Stimulated activated CD4-positive, alpha-beta T cell treated with anti-CD3 and anti-CD28 coated beads, Interleukin-1b, Interleukin-23, amount 100 ng/mL, for 4 hours (primary cell): ENCODE measurements at places on chromosomes 4 and X.

- no peak for DNase-seq
Measured at GRCh38 chr4:68885545-68885944, 66.1 kb downstream of the UGT2A3 start.

GRCh38 chr4:115325836-115326235, 212.4 kb upstream of the NDST4 start:
- DNase-seq = no peak

DNA sequence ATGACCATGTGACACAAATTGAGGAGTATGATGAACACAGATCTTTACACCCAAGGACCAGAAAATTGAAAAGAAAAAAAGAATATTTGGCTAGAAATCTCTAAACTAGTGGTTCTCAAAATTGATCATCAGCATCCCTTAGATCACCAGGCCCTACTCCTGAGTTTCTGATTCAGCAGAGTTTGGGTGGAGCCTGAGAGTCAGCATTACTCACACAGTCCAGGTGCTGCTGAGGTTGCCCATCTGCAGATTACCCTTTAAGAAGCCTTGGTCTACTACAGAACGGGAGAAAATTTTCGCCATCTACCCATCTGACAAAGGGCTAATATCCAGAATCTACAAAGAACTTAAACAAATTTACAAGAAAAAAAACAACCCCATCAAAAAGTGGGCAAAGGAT, 182.8 kb downstream of the MOSPD2 start:
- DNase-seq = no peak

DNA sequence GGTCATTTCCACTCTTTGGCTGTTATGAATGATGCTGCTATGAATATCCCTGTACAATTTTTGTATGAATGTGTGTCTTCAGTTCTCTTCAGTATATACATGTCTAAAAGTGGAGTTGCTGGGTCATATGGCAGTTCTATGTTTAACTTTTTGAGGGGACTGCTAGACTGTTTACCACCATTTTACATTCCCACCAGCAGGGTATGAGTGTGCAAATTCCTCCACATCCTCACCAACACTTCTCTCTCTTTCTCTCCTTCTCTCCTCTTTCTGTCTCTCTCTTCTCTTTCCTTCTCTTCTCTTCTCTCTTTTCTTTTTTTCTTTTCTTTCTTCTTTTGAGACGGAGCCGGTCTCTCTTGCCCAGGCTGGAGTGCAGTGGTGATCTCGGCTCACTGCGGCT, 7.8 kb downstream of the WWC2 start:
- no peak for DNase-seq

DNA sequence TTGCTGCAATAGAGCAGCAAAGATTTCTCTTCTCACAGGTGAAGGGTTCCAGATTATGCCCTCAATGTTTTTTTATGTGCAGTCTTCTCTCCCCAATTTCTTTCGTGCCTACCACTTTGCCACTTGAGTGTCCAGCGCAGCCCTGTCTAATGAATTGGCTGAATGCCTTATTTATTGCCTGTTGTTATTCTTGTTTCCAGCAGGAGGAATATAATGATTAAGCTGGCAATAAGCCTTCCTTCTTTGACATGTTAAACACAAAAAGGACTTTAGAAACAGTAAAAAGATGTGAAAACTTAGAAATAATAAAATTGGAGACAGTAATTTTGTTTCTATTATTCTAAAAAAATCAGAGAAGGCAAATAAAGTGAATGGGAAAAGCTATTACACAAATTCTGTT, 34.6 kb upstream of the FRAS1 start:
- no peak for DNase-seq

GRCh38 chr4:147477439-147477838, 3.5 kb upstream of the EDNRA start:
- DNase-seq = no peak

DNA sequence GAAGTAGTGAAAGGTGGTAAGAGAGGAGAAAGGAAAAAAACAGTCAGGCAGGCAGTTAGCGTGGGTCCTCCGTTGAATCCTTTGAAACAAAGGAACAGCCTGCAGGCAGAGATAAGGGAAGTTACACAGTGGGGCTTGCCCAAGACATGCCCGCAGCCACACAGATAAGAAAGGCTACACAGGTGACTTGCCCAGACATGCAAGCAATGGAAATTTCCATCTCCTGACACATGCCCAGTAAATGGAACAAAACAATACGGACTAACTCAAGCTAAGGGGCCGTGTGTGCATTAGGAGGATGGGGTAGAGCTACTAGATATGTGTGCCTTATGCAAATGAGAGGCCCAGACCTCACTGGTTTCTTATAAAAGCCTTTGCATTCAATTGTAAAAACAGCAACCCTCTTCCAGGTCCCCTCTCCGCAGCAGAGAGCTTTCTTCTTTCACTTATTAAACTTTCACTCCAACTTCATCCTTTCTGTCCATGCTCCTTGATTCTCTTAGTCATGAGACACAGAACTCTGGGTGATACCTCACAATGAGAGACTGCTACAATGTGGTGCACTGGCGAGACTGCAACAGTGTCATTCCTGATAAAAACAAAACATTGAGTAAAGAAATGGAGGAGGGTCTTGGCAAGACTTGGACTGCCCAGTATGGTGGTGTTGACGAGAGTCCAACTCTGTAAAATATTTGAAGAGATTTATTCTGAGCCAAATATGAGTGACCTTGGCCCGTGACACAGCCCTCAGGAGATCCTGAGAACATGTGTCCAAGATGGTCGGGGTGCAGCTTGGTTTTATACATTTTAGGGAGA, 997.4 kb upstream of the PRKX start:
- no peak for DNase-seq

- no peak for DNase-seq
Measured at GRCh38 chr4:88985088-88985773, 71.8 kb downstream of the FAM13A start.

DNA sequence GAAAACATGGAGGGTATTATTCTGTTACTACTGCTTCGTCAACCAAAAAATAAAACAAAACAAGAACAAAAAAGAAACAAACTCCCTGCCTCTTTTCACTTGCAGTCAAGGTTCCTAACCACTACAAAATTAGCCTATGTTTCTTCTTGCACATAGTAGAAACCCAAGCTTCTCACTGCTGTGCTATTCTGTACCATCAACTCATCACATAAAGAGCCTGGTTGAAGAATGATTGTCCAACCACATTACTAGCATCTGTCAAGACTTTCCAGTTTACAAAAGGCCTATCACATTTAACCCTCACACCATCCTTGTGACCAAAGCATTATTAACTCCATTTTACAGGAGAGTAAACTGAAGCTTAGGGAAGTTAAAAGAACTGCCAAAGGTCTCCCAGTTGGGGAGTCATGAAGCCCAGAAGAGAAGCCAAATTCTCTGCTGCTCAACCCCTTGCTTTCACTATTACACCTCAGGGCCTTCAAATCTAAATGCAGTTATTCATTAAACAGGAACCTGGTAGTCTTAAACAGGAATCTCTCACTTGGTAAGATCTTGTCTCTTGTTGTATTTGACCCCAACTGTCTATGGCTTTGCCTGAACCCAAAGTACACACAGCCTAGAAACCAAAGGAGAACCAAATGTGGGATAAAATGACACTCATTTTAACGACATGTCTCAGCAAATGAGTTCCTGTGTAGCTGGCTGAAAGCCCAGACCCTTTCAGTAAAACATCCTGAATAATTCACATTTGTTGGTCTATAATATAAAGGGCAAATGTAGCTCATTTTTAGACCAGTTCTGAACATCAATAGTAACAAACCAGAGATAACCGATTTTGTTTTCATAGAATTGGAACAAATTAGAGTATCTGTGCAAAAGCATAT, 8.6 kb downstream of the F9 start:
- no peak for DNase-seq

DNA sequence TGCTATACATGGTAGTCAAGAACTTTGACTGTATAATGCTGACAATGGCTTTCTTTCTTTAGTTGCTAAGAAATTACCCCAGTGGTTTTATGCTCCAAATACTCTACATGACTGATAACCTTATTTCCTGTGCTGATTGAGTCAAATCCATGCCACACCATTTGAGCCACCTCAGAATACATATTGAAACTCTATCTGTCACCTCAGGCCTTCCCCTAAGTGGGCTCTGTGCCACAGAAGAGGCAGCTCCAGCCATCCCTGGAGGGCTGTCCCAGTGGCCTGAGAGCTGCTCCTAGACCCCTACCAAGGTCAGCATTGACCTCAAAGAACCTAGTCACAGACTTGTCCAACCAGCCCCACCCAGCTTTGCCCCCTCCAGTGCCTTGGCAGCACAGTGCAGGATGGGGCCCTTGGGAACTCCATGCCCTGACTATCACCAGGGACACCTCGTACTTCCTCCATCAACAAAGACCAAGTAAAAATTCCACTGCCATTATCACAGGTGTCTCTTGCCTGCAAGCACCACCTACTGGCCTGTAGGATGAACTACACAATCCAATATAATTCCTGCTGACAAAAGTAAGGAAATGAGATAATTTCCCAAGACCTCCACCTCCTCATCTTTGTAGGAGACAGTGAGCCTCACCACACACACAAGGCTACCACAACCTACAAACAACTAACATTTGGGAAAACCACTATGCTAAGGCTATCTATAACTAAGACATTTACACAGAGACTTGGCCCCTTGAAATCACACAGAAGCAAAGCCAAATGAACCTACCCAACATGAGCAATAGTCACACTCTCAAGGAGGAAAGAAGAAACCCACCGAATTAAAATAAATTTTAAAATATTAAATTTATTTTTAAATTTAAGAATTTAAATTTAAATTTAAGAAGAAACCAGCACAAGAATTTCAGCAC, 239.9 kb downstream of the NKX6-1 start:
- no peak for DNase-seq

DNA sequence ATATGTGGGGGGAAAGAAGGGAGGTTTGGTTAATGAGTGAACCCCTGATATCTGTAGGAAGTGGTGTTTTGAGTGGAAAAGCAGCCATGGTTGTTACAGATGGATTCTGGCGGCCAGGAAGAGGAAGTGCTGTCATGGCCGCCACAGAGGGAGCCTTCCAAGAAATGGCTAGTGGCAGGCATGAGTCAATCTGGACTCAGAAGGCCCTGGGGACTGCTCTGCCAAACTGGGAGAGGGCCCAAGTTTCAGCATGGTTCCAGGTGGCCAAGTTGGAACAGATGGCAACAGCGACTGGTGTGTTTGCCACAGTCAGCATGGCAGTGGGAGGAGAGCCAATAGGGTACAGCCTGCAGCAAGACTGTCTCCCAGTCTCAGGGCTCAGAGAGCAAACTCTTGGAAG, 32.5 kb downstream of the ETDB start:
- DNase-seq = no peak

DNA sequence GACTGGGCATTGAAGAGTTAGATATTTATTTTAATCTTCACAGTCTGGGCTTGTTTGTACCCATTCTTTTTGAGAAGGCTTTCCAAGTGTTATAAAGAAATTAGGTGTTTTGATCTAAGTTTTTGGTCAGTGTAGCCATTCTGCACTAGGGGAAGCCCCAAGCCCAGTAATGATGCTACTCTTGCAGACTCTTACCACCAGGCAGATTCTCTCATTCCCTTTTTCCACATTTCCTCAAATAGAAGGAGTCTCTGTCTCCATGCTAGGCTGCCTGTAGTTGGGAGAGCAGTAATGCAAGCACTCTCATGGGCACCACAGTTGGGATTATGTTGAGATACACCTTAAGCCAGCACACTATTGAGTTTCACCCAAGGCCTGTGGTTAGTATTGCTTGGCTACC, 21.5 kb downstream of the CDX4 start:
- no peak for DNase-seq

- no peak for DNase-seq
Measured at GRCh38 chr4:45693746-45694145, 430.1 kb downstream of the GABRG1 start.

DNA sequence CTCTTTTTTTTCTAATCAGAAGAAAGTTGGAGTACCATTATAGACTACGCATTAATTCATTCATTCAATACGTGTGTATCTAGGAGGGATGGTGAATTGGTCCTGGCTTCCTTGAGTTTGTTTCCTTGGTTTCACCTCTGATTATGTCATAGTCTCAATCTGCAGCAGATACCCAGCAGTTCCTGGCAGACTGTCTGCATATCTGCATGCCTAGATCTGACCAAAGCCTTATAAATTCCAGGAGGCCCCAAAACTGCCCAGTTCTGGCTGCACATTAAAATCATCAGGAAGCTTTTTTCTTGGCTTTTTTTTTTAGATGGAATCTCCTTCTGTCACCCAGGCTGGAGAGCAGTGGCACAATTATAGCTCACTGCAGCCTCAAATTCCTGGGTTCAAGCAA, 27.2 kb upstream of the SLC34A2 start:
- no peak for DNase-seq

- no peak for DNase-seq
Measured at GRCh38 chr4:72817012-72817411, 248.0 kb upstream of the ADAMTS3 start.

DNA sequence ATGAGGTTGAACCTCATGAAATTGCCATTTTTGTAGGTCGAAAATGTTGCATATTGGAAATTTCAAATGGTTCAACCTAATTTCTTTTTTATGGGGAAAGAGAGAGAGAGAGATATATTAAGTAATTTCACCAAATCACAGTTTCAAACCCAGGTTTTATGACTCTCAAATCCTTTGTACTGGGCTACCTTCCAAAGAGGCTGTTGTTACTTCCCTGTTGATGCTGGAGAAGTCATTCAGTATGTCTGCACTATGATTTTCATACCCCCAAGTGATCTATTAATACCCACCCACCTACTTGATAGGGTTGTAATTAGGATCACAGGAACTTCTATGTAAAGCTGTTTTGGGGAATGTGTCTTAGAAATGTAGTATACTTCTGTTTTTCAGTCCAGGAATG, 109.9 kb downstream of the ZNF330 start:
- no peak for DNase-seq

DNA sequence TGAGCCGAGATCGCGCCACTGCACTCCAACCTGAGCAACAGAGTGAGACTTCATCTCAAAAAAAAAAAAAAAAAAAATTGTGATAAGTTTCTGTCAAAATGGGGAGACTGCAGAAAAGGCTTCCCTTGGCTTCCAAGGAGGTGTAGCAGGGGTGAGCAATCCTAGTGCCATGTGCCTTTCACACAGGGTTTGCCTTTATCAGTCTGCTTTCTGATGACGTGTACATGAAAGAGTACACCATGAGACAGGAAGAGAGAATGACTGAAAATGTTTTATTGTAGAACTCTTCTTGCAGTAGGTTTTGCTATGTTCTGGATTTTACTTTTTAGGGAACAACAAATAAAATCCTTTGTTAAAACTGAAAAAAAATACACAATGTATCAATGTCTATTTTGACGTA, 23.4 kb upstream of the ZFP42 start:
- no peak for DNase-seq
